ENCODE measurements at places on chromosomes 3 and 15.

DNA sequence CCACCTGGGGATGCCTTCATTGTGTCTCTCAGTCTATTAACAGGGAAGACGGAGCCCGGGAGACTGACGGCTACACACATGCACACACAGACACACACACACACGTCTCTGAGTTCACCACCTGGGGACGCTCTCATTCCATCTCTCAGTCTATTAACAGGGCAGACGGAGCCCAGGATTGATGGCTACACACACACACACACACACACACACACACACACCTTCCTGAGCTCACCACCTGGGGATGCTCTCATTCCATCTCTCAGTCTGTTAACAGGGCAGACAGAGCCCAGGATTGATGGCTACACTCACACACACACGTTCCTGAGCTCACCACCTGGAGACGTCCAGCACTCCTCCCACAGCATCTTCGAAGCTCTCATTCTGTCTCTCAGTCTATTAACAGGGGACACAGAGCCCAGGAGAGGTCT, 143.9 kb downstream of the OR4M2 start:
- no peaks in the 10 kb centered on the region for H3K27me3 ChIP-seq
- no peak overlapping the region for H3K27ac ChIP-seq
- DNase-seq, result no peak
- no peaks in the 10 kb centered on the region for H3K36me3 ChIP-seq

- DNase-seq, result no peak
- no peak overlapping the region for H3K4me3 ChIP-seq
- H3K27ac ChIP-seq, result no peak overlapping the region
- no peaks in the 10 kb centered on the region for H3K27me3 ChIP-seq
- no peaks in the 10 kb centered on the region for H3K4me1 ChIP-seq
Measured at GRCh38 chr15:50066202-50066601, 52.8 kb downstream of the ATP8B4 start.

- peak overlapping the region; percentile 71 for H3K27ac ChIP-seq
- no peak overlapping the region for H3K4me3 ChIP-seq
- H3K36me3 ChIP-seq, result peaks cover 3% of the 10 kb centered on the region
- no peaks in the 10 kb centered on the region for H3K27me3 ChIP-seq
Measured at GRCh38 chr3:187287256-187287655, 4.3 kb downstream of the MASP1 start.

DNA sequence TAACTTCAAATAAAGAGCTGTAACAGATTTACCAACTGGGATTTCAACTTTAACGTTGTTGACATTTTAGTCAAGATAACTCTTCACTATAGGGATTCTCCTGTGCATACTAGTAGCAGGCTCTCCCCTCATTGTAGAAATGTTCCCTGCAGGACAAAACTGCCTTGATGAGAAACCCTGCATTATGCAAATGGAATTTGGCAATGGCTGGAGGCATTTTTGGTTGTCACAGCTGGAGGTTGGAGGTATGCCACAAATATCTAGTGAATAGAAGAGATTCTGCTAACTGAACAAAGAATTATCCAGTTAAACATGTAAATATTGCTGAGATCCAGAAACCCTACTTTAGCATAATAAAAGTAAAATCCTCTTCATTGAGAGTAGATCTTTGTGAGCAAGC, 928.8 kb upstream of the ALCAM start:
- H3K4me3 ChIP-seq, result no peak overlapping the region
- no peaks in the 10 kb centered on the region for H3K4me1 ChIP-seq
- no peak overlapping the region for H3K27ac ChIP-seq
- no peaks in the 10 kb centered on the region for H3K27me3 ChIP-seq
- DNase-seq, result peak; percentile 84

DNA sequence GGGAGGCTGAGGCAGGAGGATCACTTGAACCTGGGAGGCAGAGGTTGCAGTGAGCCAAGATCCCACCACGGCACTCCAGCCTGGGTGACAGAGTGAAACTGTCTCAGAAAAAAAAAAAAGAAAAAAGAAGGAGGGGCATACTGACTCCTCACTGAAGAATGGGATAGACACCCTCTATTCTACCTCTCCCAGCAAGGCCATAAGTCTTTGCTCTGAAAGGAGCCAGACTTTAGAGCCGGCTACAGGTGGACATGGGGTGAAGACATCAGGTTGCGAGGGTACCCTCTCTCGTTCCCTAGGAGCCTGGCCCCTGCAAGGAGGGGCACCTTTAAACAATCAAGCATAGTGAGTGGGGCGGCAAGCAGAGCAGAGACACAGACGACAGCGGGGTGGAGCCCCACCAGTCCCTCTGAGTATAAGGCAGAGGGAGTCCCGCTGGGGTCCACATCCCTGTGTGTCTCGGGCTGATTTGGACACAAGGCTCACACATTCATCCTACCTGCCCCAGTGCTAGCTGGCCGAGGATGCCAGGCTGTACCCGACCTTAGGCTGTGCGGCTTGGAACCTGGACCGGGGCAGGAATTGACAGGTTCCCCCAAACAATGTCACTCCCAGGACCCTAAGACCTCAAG, 1.1 kb downstream of the GRAMD2A start:
- H3K4me3 ChIP-seq, result no peak overlapping the region
- H3K27me3 ChIP-seq, result no peaks in the 10 kb centered on the region
- peaks cover 23% of the 10 kb centered on the region for H3K36me3 ChIP-seq
- H3K27ac ChIP-seq, result no peak overlapping the region
- no peaks in the 10 kb centered on the region for H3K4me1 ChIP-seq

- no peak overlapping the region for H3K27ac ChIP-seq
- no peaks in the 10 kb centered on the region for H3K4me1 ChIP-seq
- no peak for DNase-seq
- H3K27me3 ChIP-seq, result no peaks in the 10 kb centered on the region
Measured at GRCh38 chr3:48521635-48522034, 17.7 kb upstream of the SHISA5 start.

DNA sequence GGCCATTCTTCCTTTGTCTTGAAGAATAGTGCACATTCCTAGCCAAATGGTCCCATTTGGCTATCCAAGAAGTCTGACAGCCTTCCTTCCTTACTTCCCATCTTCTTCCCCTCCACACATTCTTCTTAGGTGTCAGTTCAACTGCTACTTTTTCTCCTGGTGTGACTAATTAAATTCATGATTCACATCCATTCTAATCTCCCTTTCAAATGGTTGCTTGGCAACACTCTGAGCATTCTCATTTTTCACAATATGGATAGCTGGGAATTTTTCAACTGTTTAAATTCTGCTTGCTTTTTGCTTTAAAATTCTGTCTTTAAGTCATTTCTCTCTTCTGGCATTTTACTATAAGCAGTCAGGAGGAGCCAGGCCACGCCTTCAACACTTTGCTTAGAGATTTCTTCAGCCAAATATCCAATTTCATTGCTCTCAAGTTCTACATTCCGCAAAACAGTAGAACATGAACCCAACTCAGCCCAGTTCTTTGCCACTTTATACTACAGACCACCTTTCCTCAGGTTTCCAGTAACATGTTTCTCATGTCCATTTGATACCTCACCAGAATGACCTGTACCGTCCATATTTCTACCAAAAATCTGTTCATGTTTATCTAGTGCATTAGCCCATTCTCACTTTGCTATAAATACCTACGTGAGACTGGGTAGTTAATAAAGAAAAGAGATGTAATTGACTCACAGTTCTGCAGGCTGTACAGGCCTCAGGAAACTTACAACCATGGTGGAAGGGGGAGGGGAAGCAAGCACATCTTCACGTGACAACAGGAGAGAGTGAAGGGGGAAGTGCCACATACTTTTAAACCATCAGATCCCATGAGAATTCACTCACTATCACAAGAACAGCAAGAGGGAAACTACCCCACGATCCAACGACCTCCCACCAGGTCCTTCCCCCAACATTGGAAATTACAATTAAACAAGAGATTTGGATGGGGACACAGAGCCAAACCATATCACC, 31.9 kb upstream of the MCF2L2 start:
- peak; percentile 56 for DNase-seq
- H3K4me1 ChIP-seq, result no peaks in the 10 kb centered on the region
- no peaks in the 10 kb centered on the region for H3K36me3 ChIP-seq
- H3K27ac ChIP-seq, result no peak overlapping the region
- no peaks in the 10 kb centered on the region for H3K27me3 ChIP-seq
- no peak overlapping the region for H3K4me3 ChIP-seq

GRCh38 chr3:183854318-183855035, 29.1 kb upstream of the MAP6D1 start:
- H3K4me3 ChIP-seq, result no peak overlapping the region
- H3K36me3 ChIP-seq, result no peaks in the 10 kb centered on the region
- no peak for DNase-seq

- no peak overlapping the region for H3K4me3 ChIP-seq
- no peak overlapping the region for H3K27ac ChIP-seq
- H3K36me3 ChIP-seq, result peaks cover 19% of the 10 kb centered on the region
Measured at GRCh38 chr15:80892414-80892813, 97.2 kb downstream of the MESD start.

DNA sequence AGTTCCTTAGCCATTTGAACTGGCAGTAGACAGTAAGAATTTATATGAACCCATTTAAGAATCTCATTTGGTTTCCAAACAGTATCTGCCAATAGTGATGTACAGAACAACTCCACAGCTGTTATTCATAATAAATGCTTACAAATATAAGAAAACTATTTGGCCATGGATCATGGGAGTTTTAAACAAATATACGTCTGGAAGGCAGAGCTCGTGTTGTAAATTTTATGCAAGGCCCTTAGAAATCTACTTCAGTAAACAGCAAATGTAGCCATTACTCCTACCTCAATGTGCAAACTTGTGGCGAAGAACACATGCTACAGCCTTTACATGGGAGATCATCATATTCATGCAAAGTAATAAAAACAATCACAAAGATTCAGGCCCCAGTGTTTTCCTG, 65.3 kb upstream of the NANOGP8 start:
- no peaks in the 10 kb centered on the region for H3K27me3 ChIP-seq
- no peaks in the 10 kb centered on the region for H3K36me3 ChIP-seq
- DNase-seq, result peak; percentile 40
- no peaks in the 10 kb centered on the region for H3K4me1 ChIP-seq

DNA sequence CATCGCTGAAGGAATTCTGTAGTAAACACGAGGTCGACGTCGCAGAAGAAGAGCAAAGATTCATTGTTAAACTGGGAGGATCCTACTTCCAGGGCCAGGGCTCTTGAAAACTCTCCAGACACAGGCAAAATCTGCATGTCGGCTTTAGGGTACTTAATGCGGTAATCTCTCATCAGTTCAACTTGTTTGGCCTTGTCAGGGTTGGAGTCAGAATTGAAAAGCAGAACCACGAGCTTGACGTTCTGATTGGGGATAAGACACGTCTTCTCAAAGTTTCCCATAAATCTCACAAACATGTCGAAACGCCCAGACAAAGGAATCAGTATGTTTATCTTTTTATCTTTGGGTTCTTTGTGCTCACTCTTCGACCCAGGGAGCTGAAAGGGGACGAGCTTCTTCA, 74.0 kb downstream of the CHSY1 start:
- H3K4me3 ChIP-seq, result no peak overlapping the region
- no peaks in the 10 kb centered on the region for H3K27me3 ChIP-seq
- H3K27ac ChIP-seq, result no peak overlapping the region

GRCh38 chr15:62320259-62320658, 155.2 kb upstream of the C2CD4B start:
- no peak overlapping the region for H3K4me3 ChIP-seq
- no peak for DNase-seq
- no peaks in the 10 kb centered on the region for H3K4me1 ChIP-seq
- H3K27me3 ChIP-seq, result peaks cover 2% of the 10 kb centered on the region

DNA sequence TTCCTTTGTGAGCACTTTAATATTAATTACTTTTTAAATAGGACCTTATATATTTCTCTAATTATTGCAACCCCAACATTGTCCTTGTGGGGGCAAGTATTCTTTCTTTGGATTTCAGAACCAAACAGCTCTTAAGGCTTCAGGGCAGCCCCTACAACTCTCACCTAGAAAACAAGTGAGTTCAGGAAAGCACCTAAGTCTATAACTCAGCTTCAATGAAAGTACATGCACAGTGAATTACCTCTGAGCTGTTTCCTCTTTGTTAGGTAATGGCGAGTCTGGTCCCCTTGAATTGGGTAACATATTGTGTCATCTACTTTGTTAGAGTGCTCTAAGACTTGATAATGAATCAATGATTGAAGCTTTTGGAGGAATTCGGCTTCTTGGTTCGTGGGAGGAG, 545.7 kb downstream of the NLGN1 start:
- no peak overlapping the region for H3K4me3 ChIP-seq
- no peak for DNase-seq
- no peak overlapping the region for H3K27ac ChIP-seq
- no peaks in the 10 kb centered on the region for H3K27me3 ChIP-seq
- H3K4me1 ChIP-seq, result no peaks in the 10 kb centered on the region

DNA sequence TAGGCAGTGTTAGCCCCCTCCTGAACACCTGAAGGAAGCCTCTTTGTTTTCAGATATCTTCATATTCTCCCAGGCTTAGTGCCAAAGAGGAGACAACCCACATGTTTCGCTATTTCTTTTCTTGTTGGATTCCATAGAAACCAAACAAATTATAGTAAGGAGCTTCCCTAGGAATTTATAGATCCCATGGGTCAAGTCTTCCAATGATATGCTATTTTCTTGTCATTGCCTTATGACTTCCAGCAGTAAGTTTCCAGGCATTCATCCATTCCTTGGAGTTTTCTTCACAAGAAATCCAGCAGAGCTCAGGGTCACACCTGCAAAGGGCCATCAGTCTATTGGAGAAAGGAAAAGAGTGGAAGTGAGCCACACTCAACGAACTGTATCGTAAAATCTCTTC, 9.9 kb upstream of the KCNMB2 start:
- H3K27ac ChIP-seq, result no peak overlapping the region
- H3K4me1 ChIP-seq, result no peaks in the 10 kb centered on the region
- no peaks in the 10 kb centered on the region for H3K27me3 ChIP-seq
- no peaks in the 10 kb centered on the region for H3K36me3 ChIP-seq
- H3K4me3 ChIP-seq, result no peak overlapping the region

GRCh38 chr15:78313383-78313782, 14.0 kb upstream of the SKIC8 start:
- H3K4me1 ChIP-seq, result no peaks in the 10 kb centered on the region
- no peak for DNase-seq
- no peaks in the 10 kb centered on the region for H3K27me3 ChIP-seq
- no peak overlapping the region for H3K27ac ChIP-seq

DNA sequence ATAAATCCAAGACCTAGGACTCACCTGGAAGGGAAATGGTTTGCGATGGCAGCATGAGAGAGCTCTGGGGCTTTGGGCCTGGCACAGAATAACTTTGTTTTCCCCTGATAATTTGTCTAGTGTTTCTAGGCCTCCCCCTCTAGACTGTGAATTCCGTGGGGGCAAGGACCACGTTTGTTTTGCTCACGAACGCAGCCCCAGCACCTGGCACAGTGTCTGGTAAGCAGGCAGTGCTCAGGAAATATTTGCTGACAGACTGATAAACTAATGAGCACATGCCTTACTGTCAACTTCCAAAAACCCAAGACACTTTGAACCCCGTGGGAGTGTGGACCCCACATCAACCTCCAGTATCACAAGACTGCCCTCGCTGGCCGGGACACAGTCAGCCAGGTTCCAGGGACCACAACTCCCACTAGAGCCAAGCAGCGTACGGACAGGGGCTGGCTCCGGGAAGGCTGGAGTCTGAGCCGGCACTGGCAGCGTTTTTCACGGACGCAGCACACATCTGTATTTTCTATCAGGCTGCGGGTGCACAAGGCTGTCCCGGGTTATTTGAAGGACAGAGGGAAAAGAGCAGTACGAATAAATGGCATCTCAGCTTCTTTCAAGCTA, 146.5 kb downstream of the XXYLT1 start:
- peaks cover 2% of the 10 kb centered on the region for H3K36me3 ChIP-seq
- no peak for DNase-seq
- no peak overlapping the region for H3K27ac ChIP-seq
- no peaks in the 10 kb centered on the region for H3K27me3 ChIP-seq
- H3K4me3 ChIP-seq, result no peak overlapping the region
- H3K4me1 ChIP-seq, result peaks cover under 1% of the 10 kb centered on the region

Measured in fibroblast of lung (primary cell).